ENCODE measurements at places on chromosomes 5 and 9.

DNA sequence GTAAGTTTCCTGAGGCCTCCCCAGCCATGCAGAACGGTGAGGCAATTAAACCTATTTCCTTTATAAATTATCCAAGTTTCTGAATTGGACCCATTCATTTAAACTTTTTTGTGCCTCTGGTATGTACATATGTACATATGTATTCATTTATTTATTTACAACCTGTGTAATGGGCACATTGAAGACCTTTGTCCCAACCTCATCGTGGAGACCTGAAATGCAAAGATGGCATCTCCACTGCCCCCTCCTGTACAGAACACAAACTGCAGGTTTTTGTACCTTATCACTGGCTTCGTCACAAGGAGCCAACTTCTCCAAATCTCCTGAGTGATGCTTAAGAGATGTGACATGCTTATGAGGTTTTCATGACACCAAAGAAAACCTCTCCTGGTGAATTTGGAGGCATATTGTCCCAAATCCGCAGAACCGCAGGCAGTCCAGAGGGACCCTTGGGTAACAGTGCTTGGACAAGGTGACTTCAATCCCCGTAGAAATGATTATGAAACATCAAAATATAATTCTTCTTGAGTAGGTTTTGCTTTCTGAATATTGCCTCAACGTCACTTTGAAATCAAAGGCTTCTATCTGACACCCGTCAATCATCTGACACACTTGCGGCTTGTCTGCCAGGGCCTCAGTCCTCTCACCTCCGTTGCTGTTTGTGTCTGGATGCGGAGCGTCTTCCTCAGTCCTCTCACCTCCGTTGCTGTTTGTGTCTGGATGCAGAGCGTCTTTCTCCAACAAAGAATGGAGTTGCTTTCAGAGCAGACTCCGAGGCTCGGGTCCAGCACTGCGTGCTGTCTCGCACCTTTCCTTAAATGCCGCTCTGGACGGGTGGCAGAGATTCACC, 135.0 kb upstream of the IRX4 start:
- DNase-seq: no peak

GRCh38 chr9:84542554-84542953, 127.0 kb upstream of the NTRK2 start:
- no peak for DNase-seq

DNA sequence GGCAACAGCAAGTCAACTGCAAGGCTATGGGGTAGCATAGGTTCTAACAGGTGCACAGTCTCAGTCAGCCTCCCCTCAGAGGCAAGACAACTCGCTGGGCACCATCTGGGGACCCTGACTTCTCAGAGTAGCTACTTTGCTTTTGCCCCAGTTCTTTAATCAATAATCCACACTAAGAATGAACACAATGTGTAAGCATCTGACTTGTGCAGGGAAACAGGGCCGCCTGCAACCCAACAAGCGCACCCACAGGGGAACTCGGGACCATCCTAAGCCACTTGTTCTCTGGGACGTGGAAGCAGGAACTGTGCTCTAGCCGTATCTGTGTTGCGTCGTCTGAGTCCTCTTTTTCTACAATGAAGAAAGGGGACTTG, 1.9 kb downstream of the MOB3B start:
- DNase-seq: no peak

GRCh38 chr9:96460882-96461281, 10.9 kb downstream of the HABP4 start:
- DNase-seq: no peak

- DNase-seq: no peak
Measured at GRCh38 chr5:14373685-14374084, 207.9 kb upstream of the OTULINL start.

DNA sequence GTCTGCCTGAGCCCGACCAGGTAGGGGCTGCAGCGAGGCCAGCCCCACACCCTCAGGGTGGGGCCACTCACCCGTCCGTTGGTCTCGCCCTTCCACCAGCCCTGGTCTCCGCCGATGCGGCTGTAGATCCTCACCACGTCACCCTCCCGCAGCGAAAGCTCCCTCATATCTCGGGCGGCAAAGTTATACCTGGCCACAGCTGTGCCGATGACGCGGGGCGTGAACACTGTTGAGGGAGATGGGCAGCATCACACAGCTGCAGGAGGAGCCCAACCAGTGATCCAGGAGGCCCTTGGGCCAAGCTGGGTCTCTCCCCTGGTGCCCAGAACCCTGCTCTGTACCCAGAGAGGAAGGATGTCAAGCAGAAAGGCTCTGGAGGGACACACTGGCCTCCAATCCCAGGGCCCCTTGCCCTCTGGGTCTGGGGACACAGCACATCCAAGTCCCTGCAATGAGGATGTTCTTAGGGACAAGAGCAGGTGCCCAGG, 30.3 kb upstream of the SARDH start:
- DNase-seq: peak; percentile 15

GRCh38 chr9:97368964-97369363, 42.9 kb upstream of the TDRD7 start:
- no peak for DNase-seq

DNA sequence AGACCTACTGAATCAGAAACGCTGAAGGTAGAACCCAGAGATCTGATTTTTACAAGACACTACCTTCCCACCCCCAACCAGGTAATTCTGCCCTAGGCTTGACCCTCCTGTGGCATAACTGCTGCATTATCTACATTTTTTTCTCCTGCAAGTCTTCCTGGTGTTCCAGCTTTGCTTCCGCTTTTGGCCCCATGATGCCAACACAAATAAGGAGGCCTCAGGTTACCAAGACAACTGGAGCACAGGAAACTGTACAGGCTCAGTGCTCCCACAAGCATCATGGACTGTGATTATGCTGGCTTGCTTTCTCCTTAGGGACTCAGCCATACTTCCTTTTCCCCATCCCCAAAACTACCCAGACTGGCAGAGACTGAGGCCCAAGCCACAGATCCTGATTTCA, 6.6 kb upstream of the MSMP start:
- DNase-seq: no peak

DNA sequence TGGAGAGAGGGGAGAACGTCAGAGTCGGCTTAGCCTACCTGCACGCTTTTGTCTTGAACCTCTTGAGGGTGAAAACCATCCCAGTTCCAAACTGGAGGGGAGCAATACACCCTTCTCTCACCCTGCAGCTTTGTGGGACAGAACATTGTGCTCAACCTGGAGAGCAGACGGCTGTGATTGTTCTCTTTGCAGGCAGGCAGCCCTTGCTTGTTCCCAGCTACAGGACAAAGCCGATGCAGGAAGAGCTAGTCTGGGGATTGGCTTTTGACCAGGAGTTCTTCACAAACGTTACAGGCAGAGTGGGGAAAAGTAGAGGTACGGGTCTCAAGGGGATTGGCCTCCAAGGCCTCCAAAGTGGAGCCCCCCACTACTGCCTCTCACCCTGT, 33.9 kb upstream of the ARHGAP26 start:
- no peak for DNase-seq

DNA sequence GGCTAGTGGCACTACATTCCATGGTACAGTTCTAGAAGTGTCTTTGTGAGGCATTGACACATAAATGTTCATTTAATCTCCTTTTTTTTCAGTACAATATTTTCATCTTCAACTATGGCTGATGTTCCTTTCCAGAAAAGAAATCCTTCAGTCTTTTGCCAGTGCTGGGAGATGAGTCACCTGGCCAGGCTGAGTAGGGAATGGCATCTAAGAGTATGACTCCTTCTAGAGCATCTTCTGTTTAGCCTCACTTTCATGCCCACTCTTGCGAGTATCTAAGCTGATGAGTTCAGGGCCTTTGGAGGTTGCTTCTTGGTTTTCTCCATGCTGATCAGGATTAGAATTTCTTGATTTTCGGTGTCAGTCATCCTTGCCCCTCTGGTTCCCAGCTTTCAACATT, 124.4 kb downstream of the SLC28A3 start:
- DNase-seq: no peak

GRCh38 chr9:73575101-73576060, 423.7 kb downstream of the ANXA1 start:
- no peak for DNase-seq

DNA sequence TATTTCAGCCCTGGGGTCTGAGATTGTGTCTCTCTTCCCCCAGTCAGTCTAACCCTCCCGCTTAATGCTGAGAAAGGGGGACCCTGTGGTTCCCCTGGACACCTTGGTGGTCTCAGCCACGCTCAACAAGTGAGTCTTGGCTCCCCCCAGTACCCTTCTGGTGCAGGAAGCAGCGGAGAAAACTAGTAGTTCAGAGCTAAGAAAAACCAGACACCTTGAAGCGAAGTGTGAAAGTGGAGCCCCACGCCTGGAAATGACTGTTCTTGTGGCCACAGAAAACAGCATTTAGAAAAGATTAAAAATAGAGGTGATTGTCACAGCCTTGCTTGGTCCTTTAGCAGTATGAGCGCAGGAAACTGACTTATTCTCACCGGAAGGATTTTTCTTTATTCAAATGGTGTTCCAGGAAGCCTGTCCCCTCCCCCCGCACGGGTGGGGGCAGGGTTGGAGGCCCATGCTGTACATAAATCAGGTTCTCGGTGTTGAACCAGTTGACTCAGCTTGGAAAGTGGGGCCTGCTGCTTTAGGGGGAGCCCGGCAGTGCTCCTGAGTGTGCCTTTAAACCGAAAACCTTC, 8.1 kb downstream of the ARPC5L start:
- DNase-seq: peak; percentile 86

DNA sequence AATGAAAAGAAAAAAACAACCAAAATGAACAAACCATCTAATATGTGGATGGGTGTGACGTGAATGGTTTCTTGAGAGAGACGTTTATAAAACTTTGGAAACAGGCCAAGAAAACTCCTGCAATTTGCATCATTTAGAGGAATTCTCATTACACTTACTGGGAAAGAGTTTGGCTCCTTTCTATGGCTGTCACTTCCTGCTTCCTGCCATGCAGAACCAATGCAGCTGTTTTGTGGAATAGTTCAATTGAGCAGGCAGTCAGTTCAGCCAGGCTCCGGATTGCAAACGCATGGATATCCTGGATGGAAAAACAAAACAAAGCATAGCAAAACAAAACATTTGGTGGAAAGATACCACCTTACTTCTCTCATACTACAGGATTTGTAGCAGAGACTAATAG, 36.6 kb downstream of the FAM114A2 start:
- no peak for DNase-seq

- DNase-seq: no peak
Measured at GRCh38 chr9:76718166-76718565, 46.1 kb upstream of the PCA3 start.

All from activated naive CD8-positive, alpha-beta T cell treated with anti-CD3 and anti-CD28 coated beads, Interleukin-2, amount 10 ng/mL, durations not matched to agents 7 days and 5 days (primary cell).